ENCODE measurements at places on chromosomes 6 and 20.

- DNase-seq, result no peak
Observed at GRCh38 chr20:8912731-8913130, 156.2 kb upstream of the PLCB4 start.

DNA sequence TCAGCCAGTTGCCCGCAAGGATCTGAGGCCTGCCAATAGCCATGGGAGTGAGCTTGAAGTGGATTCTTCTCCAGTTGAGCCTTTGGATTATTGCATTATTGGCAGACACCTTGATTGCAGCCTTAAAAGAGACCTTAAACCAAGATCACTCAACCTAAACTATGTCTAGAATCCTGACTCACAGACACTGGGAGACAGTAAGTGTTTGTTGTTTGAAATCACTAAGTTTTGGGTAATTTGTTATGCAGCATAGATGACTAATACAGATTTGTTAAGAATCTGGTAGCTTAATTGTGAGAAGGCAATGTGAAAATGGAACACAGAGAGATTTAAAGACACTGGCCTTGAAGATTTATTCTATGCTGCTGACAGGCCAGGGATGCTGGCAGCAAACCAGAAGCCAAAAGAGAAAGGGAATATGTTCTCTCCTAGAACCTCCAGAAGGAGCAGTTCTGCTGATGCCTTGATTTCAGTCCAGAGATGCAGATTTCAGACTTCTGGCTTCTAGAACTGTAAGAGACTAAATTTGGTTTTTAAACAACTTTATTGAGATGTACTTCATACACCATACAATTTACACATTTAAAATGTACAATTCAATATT, 17.6 kb downstream of the SIRPD start:
- no peak for DNase-seq

DNA sequence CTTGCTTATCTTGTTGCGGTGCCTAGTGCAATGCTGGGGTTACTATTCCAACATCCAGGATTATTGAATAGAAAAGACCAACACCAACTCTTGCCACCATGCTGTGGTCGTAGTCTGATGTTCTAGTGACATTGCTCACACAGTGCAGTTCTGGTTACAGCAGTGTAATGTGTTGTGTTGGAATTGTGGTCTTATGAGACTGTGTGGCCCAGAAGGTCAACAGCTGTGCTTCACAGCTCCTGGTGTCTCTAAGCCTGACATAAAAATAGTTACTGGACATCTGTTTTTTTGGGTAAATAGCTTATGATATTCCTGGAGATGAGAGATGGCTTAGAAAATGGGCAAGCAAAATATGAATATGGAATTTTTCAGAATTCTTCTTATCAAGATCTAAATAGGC, 57.6 kb downstream of the SLC22A2 start:
- DNase-seq, result no peak

GRCh38 chr6:1390133-1390945, 963 bp downstream of the FOXF2 start:
- DNase-seq, result no peak

GRCh38 chr20:13142143-13142542, 78.9 kb upstream of the ISM1 start:
- DNase-seq, result peak; percentile 24

- no peak for DNase-seq
Observed at GRCh38 chr20:22692119-22692475, 107.7 kb upstream of the FOXA2 start.

DNA sequence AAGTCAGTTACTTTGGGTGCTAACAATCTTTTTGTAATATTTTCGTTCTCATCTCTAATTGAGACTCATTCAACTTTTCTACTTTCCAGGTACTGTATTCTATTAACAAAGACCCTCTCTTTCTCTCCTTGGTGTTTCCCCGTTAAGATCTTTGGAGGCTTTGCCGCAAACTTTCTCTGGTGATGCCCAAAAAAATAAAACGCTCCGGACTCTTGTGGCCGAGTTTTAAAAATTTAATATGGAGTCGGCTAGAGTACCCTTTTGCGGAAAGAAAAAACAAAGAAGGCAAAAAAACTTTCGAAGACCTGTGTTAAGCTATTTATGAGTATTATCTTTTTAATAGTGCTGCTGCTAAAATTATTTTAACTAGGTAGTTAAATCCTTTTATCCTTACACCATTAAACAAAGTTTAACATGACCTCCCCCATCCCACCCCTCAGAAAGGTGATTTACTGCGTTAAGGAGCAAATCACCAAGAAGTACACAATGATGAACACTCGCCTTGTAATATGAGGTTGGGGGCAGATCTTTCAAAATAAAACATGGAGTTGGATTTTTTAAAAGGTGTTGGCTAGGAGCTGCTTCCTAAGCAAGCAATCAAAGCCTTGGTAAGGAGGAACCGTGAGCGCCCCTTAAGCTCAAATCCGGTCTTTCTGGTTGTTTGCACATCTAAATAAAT, 10.0 kb downstream of the SIM1 start:
- DNase-seq, result no peak

DNA sequence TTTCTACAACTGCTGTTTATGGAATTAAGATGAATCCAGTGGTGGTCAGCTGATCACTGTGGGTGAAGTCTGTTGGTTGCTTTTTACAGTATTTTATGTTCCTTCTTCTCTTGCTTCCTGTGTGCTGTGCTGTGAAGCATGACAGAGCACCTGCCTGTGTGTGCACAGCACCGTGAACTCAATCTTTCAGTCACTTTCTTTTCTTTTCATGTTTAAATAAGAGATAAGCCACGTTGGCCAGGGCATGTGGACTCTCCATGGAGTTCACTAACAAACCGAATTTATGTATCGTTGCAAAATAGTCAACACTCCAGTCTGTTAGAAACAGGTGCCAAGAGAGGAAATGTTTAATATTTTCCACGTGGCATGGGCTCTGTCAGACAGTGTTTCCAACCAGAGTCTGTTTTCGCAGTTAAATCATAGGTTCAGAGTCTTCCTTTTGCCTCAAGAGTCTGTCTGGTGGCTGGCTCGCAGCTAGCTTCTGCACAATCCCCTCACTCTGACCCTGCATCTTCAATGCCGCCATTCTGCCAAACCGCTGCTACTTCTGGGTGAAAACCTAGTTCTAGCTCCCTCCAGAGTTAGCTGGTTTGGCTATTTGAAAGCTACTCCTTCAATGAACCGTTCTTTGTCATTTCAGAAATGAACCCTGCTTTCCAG, 73.2 kb downstream of the QRSL1 start:
- DNase-seq, result no peak

DNA sequence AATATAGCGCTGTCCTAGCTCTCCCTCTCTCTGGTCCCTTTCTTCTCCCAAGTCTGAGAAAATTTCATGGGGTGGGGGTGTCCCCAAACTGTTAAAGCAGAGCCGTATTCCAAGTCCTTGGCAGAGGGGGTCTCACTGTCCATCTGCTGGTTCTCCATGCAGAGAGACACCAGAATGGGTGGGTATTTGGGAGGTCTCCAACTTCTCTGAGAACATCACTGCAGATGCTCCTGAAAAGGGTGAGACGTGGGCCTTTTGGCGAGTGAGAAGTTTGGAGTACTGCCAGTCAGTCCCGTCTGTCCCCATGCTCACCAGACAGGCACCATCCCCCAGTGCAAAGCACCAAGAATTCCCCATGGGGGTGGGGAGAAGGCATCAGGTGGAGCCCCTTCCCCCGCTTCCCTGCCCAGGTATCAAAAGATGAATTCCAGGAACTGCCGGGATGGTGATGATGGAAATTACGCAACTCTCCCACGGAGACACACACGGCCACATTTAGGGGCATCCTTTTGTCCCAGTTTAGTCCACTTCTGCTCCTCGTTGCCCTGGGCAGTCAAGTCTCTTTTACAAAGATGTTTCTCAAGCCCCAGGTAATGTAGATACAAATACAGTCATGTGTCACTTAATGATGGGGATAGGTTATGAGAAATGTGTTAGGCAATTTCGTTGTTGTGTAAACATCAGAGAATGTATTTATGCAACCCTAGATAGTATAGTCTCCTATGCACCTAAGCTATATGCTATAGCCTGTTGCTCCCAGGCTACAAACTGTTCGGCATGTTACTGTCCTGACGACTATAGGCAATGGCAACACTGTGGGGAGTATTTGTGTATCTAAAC, 73.4 kb upstream of the SRSF6 start:
- DNase-seq, result no peak

GRCh38 chr6:50826037-50826761, 7.5 kb downstream of the TFAP2B start:
- no peak for DNase-seq

GRCh38 chr6:155158030-155158843, 105.6 kb upstream of the CLDN20 start:
- DNase-seq, result peak; percentile 30

DNA sequence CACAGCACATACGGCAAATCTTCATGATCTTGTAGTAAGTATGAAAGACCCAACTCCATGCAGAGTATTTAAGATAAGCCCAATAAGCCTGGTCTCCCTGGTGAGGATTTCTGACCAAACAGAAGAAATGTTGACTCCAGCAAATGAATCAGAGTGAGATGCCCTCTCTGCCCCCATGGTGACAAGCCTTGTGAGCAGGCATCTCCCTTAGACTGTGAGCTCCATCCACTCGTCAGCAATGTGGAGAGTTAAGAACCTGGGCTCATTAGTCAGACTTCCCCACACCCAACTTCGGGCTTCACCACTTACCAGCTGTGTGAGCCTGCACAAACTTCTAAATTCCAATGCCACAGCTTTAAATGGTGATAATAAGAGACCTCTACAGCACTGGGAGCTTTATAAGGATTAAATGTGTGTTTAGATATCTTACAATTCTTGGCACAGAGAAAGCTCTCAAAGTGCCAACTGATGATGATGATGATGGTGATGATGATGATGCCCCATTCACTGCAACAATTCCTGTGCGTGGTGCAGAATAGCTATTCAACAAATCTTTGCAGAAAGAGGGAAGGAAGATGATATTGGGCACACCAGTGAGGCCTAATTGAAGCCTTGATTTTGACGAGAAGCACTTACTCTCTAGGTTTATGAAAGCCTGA, 253.4 kb upstream of the TAB2 start:
- DNase-seq, result no peak

GRCh38 chr6:148395583-148396101, 53.0 kb downstream of the SASH1 start:
- no peak for DNase-seq

- no peak for DNase-seq
Observed at GRCh38 chr20:47106786-47107185, 212.1 kb downstream of the EYA2 start.

GRCh38 chr6:169904051-169904922, 152.9 kb downstream of the ERMARD start:
- DNase-seq, result no peak

- no peak for DNase-seq
Observed at GRCh38 chr6:37116326-37116725, 53.6 kb upstream of the PIM1 start.

DNA sequence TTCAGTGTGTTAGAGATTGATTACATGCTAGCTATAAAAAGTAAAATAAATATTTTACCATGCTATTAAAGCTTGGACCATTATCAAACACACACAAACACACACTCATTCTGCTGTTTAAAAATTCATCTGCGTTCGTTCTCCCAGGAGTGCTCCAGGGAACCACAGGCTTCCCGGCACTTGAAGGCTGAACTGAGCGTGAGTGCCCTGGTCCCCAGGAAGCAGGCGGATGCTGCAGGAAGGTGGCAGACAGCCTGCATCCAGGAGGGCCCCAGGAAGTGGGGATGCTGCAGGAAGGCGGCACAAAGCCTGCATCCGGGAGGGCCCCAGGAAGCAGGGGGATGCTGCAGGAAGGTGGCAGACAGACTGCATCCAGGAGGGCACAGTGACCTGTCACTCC, 147.2 kb upstream of the SNX9 start:
- DNase-seq, result no peak

GRCh38 chr20:58989196-58989595, 8.1 kb downstream of the NELFCD start:
- DNase-seq, result no peak

GRCh38 chr6:52610011-52610410, 33.2 kb upstream of the TRAM2 start:
- no peak for DNase-seq

- no peak for DNase-seq
Observed at GRCh38 chr6:7920425-7920824, 9.8 kb upstream of the TXNDC5 start.

- no peak for DNase-seq
Observed at GRCh38 chr20:34675561-34675960, 1.3 kb downstream of the PIGU start.

- DNase-seq, result no peak
Observed at GRCh38 chr6:148080315-148080714, 262.3 kb upstream of the SASH1 start.

DNA sequence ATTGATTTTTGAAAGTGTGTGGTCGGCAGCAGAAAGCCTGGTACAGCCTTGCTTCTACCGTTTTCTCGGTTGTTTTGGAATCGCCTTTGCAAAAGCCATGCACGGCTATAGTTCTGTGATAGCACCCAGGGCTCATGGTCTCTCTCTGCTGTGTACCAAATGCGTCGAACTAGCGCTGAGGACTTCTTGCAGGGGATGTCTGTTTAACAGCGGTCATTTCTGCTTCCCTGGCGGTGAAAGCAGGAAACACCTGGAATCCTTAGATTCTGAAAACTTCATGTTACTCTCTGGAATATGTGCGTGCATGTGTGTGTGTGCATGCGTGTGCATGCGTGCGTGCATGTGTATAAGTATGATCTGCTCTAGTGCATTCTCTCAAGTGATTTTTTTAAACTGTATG, 26.1 kb upstream of the GCNT2 start:
- no peak for DNase-seq

DNA sequence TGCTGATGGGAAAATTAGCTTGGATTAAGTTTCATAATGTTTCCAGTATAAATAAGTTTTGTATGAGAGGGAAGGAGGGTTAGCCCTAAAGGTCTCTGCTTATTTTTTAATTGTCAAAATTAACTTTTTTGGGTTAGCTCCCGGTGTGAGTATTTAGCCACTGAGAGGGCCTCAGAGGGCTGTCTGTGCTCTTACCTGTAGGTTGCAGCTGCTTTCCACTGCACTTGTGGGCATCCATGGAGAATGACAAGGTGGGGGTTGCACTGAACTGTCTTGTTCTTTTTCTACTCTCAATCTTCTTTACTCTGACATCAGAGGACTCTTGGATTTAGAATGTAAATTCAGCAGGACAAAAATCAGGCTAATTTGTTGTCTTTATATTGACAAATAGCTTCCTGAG, 81.4 kb downstream of the CD164 start:
- no peak for DNase-seq

Measured in urothelium cell line (cell line).